Stimulated activated CD8-positive, alpha-beta memory T cell treated with anti-CD3 and anti-CD28 coated beads, Interleukin-7, amount 100 ng/mL, for 1 hour (primary cell): ENCODE measurements at places on chromosomes 11 and 22.
A peak's percentile ranks its signal among the peaks of the same experiment; 100 is the strongest.

- no peak for DNase-seq
Measured at GRCh38 chr11:1997755-1998154, at the start of gene H19. TSS of gene H19 (minus strand) at chr11:1997842.

GRCh38 chr11:113249491-113249763 lies 65.0 kb upstream of the TTC12 start:
- no peak for DNase-seq

- no peak for DNase-seq
Measured at GRCh38 chr11:128762031-128762430, 68.2 kb downstream of the FLI1 start.

- DNase-seq = peak; percentile 68
Measured at GRCh38 chr22:39545386-39546365, 13.1 kb upstream of the RPS19BP1 start.

DNA sequence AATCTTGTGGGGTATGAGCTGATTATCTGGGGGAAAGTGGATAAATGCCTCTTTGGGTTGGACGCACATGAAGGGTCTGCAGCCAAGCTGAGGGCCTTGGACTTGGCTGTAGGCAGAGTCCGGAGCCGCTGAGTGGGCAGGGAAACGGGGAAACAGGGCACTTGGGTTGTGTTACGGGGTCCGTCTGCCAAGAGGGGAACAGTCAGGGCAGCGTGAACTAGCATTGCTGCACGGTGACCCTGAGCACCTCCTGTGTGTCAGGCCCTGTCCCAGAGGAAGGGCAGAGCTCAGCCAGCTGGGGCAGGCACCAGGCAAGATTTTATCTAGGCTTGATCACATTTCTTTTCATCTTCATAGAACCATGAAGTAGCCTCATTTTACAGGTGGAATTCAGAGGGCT lies 11.9 kb downstream of the FAM83F start:
- no peak for DNase-seq

- DNase-seq = no peak
Measured at GRCh38 chr11:68335683-68336082, 23.3 kb downstream of the LRP5 start.

- no peak for DNase-seq
Measured at GRCh38 chr22:44622679-44623078, 79.3 kb upstream of the PRR5 start.

- no peak for DNase-seq
Measured at GRCh38 chr11:83625336-83625735, 339.2 kb upstream of the CCDC90B start.

- no peak for DNase-seq
Measured at GRCh38 chr11:36156161-36156816, 132.9 kb downstream of the COMMD9 start.
